ENCODE measurements at places on chromosomes 7 and 10.

- DNase-seq, result no peak
Observed at GRCh38 chr10:114286921-114287320, 47.9 kb downstream of the VWA2 start.

- DNase-seq, result no peak
Observed at GRCh38 chr10:3192856-3193635, 20.5 kb upstream of the PITRM1 start.

DNA sequence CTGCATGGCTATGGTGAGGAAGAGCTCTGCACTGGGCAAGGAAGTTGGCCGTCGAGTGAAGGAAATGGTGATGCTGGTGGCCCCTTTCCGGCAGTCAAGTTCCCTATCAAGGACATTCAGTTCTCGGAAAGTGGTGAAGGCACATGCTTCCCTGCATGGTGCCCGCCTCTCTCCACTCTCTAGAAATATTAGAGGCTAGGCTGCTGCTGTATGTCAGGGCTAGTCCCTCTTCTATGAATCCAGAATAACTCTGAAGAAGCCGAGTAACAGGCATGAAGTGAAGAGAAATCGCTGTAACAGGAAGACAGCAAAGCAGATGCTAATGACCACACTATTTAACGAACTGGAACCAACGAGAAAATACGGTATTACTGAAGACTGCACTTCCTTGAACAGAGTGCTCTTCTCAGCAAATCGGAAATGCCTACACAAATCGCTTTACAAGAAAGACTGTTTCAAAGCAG is 5.4 kb downstream of the IDI1 start:
- DNase-seq, result no peak

- DNase-seq, result no peak
Observed at GRCh38 chr10:30176776-30177533, 117.6 kb upstream of the JCAD start.

- DNase-seq, result no peak
Observed at GRCh38 chr7:19464241-19464640, 244.6 kb downstream of the POLR1F start.
